ENCODE measurements at places on chromosomes 16 and 17.
A peak's percentile ranks its signal among the peaks of the same experiment; 100 is the strongest.

DNA sequence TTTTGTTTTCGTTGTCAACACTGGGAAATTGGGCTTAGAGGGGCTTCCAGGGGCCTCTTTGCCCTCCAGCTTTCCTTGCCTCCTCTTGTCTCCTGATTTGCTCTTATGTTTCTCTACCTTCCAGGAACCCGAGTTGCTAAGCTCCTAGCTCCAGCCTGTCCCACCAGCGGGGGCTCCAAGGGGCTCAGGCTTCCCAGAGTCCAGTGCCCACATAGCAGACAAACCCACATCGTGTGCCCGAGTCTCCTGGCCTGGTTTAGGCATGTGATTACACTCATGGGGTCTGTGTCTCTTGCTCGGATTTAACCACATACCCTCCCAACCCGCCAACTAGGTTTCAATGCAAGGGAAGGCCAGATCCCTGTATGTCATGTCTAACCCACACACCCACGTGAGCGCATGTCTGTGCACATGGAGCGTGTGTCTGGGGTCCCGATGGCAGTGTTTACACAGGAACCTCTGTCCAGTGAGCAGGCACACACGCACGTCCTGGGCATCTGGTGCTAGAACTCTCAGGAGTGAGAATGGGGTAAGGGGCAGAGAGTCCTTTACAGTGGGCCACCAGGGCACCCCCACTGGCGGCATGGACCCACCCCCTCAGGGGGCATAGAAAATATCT, 76.1 kb upstream of the MED9 start:
- H3K36me3 ChIP-seq = no peaks in the 10 kb centered on the region
- no peak overlapping the region for H3K27ac ChIP-seq
- no peak for DNase-seq
- no peak overlapping the region for H3K4me3 ChIP-seq

DNA sequence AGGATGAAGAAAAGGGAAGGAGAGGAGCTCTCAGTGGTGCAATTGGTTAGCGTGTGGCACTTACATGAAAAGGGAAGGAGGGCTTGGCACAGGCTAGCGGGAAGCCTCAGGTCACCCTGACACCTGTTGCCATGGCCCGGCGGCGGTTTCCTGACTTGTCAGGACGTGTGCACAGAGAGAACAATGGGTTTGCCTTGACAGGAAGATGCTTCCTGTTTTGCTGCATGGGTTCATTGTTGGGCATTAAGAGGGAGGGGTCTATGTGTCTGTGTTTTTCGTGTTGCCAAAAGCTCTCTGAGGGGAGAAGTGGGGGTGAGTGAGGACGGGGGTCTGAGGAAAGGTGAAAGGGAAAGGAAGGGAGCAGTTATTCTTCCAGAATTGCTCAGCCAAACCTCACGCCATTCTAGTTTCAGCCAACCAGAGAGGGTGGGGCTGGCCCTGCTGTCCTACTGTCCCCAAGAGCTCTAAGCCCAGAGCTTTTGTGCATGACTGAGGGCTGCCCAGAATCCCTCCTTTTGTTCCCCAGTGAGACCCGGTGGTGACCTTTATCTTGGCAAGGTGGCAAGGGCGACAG, 17.1 kb upstream of the CCR7 start:
- peak; percentile 55 for DNase-seq
- H3K4me3 ChIP-seq = peak overlapping the region; percentile 3
- H3K4me1 ChIP-seq = peaks cover 39% of the 10 kb centered on the region
- H3K27ac ChIP-seq = peak overlapping the region; percentile 70

GRCh38 chr17:62816282-62816839, 8.2 kb upstream of the MARCHF10 start:
- no peaks in the 10 kb centered on the region for H3K27me3 ChIP-seq
- H3K36me3 ChIP-seq = no peaks in the 10 kb centered on the region

- H3K27ac ChIP-seq = no peak overlapping the region
- no peak overlapping the region for H3K4me3 ChIP-seq
- H3K4me1 ChIP-seq = peaks cover 2% of the 10 kb centered on the region
- no peak for DNase-seq
Measured at GRCh38 chr16:2040787-2041522, 6.7 kb downstream of the NTHL1 start.

DNA sequence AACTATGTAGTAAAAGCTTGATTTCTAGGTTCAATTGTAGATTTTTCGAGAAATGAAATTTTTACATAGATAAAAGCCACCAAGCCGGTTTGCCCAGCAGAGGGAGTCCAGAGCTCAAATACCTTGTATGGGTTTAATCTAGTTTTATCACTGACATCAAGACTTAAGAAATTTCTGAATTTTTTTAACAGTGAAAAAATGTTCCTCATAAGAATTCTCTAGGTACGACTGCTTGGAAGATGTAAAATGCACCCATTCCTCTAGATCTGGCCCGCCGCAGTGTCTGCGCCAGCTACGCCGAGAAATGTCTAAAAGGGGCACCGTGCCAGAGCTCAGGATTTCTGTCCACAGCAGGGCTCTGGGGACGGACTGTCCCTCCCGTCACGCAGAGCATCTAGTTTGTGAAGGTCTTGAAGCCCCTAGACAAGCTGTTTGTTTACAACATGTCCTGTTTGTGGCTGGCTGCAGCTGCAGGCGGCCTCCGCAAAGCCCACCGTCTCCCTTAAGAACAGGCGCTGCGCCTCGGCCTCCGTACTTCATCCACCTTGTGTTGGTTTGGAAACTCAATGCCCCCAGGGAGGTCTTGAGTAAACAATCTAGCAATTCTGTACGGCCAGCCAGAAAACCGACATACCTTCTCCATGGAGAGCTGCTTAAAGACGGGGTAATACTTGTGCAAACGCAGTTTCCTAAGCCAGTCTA, 24.8 kb downstream of the MAP1LC3B start:
- peaks cover 46% of the 10 kb centered on the region for H3K36me3 ChIP-seq
- H3K4me3 ChIP-seq = no peak overlapping the region

- H3K4me1 ChIP-seq = no peaks in the 10 kb centered on the region
- no peak overlapping the region for H3K27ac ChIP-seq
- H3K4me3 ChIP-seq = no peak overlapping the region
- H3K36me3 ChIP-seq = no peaks in the 10 kb centered on the region
Measured at GRCh38 chr17:64242633-64243032, 20.4 kb downstream of the TEX2 start.

- H3K4me3 ChIP-seq = no peak overlapping the region
- no peaks in the 10 kb centered on the region for H3K36me3 ChIP-seq
- no peaks in the 10 kb centered on the region for H3K4me1 ChIP-seq
- DNase-seq = no peak
- no peak overlapping the region for H3K27ac ChIP-seq
- no peaks in the 10 kb centered on the region for H3K27me3 ChIP-seq
Measured at GRCh38 chr16:15757630-15758251, 99.1 kb downstream of the MYH11 start.

DNA sequence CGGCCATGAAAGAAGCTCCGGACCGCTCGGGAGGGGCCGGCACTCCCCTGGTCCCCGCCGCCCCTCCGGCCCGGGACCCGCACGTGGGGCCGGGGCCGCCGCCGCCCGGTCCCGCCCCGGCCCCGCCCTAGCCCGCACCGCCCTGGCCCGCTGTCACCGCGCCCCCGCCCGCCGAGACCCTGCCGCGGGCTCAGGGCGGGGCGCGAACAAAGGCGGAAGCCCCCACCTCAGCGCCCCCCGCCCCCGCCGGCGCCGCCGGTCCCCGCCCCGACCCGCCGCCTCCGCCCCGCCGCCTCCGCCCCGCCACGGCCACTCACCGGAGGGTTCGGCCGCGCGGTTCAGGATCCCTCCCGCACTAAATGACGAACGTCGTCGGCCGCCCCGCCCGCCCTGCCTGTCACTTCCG, at the start of gene ARHGDIA:
ARHGDIA (minus strand) TSS at position 357 of the 406 bp plus-strand sequence. CDS start 1,407 bp downstream, outside the sequence.
- peaks cover 45% of the 10 kb centered on the region for H3K4me1 ChIP-seq
- H3K36me3 ChIP-seq = peaks cover 24% of the 10 kb centered on the region
- peak within 1 kb of the TSS; percentile 95 for H3K27ac ChIP-seq
- DNase-seq = no peak
- no peaks in the 10 kb centered on the region for H3K27me3 ChIP-seq

DNA sequence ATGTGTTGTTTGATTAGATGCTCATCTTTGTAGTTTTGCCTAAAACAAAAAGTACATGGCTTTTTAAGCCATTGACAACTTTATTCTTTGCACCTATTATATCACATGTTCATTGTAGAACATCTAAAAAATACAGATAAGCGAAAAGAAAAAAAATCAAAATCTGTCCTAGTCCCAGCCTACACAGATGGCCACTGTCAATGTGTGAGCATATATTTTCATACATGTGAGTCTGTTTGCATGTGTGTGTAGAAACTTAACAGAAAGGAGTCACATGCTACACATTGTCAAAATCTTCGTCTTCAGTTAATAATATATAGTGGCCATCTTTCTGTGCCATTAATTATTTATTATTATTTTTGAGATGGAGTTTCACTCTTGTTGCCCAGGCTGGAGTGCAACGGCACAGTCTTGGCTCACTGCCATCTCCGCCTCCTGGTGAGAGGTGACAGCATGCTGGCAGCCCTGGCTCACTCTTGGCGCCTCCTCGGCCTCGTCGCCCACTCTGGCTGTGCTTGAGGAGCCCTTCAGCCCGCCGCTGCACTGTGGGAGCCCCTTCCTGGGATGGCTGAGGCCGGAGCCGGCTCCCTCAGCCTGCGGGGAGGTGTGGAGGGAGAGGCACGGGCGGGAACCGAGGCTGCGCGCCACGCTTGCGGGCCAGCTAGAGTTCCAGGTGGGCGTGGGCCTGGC, 68.5 kb upstream of the AMZ2 start:
- H3K36me3 ChIP-seq = no peaks in the 10 kb centered on the region
- H3K4me3 ChIP-seq = no peak overlapping the region
- DNase-seq = no peak
- H3K4me1 ChIP-seq = peaks cover 17% of the 10 kb centered on the region
- H3K27ac ChIP-seq = no peak overlapping the region

GRCh38 chr16:67987460-67988160, 7.3 kb upstream of the DPEP3 start:
- peak overlapping the region; percentile 20 for H3K27ac ChIP-seq
- H3K27me3 ChIP-seq = no peaks in the 10 kb centered on the region
- peaks cover 6% of the 10 kb centered on the region for H3K36me3 ChIP-seq
- no peak overlapping the region for H3K4me3 ChIP-seq
- DNase-seq = no peak

- no peak overlapping the region for H3K27ac ChIP-seq
Measured at GRCh38 chr17:48756830-48757251, 28.3 kb upstream of the HOXB13 start.

DNA sequence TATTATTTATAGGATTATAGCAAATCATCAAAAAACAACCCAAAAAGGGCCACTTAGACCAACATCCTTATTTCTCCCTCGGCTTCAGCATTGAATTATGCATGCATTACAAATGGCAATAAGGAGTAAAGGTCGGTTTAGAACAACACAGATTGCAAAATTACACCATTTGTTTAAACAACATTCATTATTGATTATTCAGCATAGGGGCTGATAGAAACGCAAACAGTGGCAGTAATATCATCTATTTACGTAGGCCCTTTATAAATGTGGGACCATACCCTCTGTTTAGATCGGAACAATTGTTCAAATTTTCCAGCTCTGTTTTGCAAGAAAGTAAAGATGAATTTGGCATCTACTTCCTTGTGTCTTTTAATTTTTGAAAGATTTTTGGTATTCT, 153.3 kb downstream of the WWOX start:
- H3K36me3 ChIP-seq = no peaks in the 10 kb centered on the region
- no peak for DNase-seq
- no peaks in the 10 kb centered on the region for H3K27me3 ChIP-seq
- H3K27ac ChIP-seq = no peak overlapping the region
- no peak overlapping the region for H3K4me3 ChIP-seq
- H3K4me1 ChIP-seq = no peaks in the 10 kb centered on the region

- H3K27me3 ChIP-seq = no peaks in the 10 kb centered on the region
- DNase-seq = no peak
- no peaks in the 10 kb centered on the region for H3K36me3 ChIP-seq
- H3K4me1 ChIP-seq = no peaks in the 10 kb centered on the region
- no peak overlapping the region for H3K27ac ChIP-seq
- no peak overlapping the region for H3K4me3 ChIP-seq
Measured at GRCh38 chr17:65662196-65662595, 100.7 kb upstream of the AXIN2 start.

GRCh38 chr16:89921702-89922476, 1.3 kb upstream of the TUBB3 start:
- peaks cover 78% of the 10 kb centered on the region for H3K4me1 ChIP-seq
- H3K27ac ChIP-seq = no peak overlapping the region
- no peak for DNase-seq

- no peak overlapping the region for H3K27ac ChIP-seq
- H3K36me3 ChIP-seq = no peaks in the 10 kb centered on the region
- DNase-seq = no peak
- H3K4me1 ChIP-seq = no peaks in the 10 kb centered on the region
- H3K4me3 ChIP-seq = no peak overlapping the region
Measured at GRCh38 chr17:32536736-32537643, 50.2 kb downstream of the CDK5R1 start.

- H3K27me3 ChIP-seq = no peaks in the 10 kb centered on the region
- H3K36me3 ChIP-seq = no peaks in the 10 kb centered on the region
- peaks cover 23% of the 10 kb centered on the region for H3K4me1 ChIP-seq
- H3K4me3 ChIP-seq = no peak overlapping the region
Measured at GRCh38 chr17:39801055-39801454, 63.1 kb downstream of the IKZF3 start.

GRCh38 chr16:31453255-31454204, 5.8 kb upstream of the ARMC5 start:
- peaks cover 11% of the 10 kb centered on the region for H3K4me1 ChIP-seq
- H3K36me3 ChIP-seq = no peaks in the 10 kb centered on the region
- no peaks in the 10 kb centered on the region for H3K27me3 ChIP-seq
- H3K27ac ChIP-seq = no peak overlapping the region
- no peak overlapping the region for H3K4me3 ChIP-seq

DNA sequence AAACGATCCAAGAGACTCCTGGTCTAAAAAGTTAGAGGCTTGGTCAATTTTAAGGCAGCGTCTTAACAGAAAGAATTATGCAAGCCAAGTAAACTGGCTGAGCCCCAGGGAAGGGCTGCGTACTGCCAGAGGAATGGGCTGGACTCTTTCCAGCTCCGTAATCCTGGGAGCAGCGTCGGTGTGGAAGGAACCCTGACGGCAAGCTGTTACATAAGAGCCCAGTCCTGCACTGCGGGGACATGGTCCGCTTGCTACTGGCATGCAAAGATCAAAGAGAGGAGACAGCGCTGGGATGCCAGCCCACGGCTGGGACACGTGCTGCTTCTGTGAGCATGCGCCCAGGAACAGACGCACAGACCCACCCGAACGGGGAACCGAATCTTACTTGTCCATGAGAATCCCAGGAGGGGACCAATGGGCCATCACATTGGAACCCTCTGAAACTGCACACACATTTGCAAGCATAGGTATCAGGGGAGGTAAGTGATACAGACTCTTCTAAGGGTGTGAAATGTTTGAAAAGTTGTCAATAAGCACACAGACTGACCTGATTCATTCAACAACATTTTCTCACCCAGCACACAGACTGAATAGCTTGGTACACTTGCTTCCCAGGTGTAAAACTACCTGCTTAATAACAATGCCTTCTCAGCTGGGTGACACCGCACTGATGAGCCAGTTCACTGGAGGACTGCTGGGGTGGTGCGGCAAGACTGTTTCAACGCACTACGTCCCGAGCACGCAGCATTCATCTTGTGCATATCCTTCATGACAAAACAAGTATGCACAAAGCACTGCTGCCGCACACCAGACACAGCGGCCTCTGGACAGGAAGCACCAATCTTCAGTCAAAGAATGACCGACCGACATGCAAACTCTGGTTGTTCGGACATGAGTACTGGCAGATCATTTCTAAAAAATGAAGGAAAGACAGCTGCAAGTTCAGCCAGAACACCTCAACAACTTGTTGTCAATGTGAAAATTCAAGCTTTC, 94.9 kb downstream of the ANKRD11 start:
- H3K27ac ChIP-seq = no peak overlapping the region
- DNase-seq = no peak
- peaks cover 8% of the 10 kb centered on the region for H3K4me1 ChIP-seq
- no peak overlapping the region for H3K4me3 ChIP-seq

GRCh38 chr17:78040440-78041385, 82.2 kb downstream of the TNRC6C start:
- H3K27ac ChIP-seq = peak overlapping the region; percentile 50
- H3K27me3 ChIP-seq = no peaks in the 10 kb centered on the region
- H3K4me3 ChIP-seq = peak overlapping the region; percentile 23
- no peaks in the 10 kb centered on the region for H3K4me1 ChIP-seq

Measured in effector memory CD4-positive, alpha-beta T cell (primary cell).